SJSA1 (cell line): ENCODE measurements at places on chromosomes 7 and 10. TPM values are rescaled to one million over a fixed set of nuclear protein-coding genes. Genes with fewer than 3 reads are reported as not detected.

GRCh38 chr10:76303682-76304316 is 872.4 kb downstream of the LRMDA start:
- DNase-seq: no peak
- no peaks in the 10 kb centered on the region for H3K27me3 ChIP-seq
- H3K36me3 ChIP-seq: no peaks in the 10 kb centered on the region

DNA sequence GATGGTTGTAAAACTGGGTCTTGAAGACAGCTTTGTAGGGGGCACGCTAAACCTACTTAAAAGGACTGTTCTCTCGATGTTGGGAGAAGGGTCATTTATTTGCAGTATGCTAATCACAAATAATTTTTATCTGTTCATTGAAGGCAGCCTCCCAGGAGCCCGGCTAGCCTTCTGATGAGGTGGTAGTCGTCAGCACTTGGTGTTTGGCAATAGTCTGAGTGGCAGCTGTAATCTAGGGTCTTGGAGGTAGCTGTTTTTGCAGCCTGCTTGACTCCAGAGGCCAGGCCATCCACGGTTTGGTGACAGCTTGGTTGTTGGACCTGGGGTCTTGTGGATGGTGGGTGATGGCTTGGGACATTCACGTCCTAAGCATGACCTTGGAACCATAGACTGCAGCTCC is 2.2 kb downstream of the GTF2IRD1 start:
- H3K4me3 ChIP-seq: no peak overlapping the region
- H3K27ac ChIP-seq: no peak overlapping the region
- no peaks in the 10 kb centered on the region for H3K27me3 ChIP-seq
- H3K4me1 ChIP-seq: peaks cover 12% of the 10 kb centered on the region
- peaks cover 7% of the 10 kb centered on the region; the same call in 1 of the 2 replicates for H3K36me3 ChIP-seq

DNA sequence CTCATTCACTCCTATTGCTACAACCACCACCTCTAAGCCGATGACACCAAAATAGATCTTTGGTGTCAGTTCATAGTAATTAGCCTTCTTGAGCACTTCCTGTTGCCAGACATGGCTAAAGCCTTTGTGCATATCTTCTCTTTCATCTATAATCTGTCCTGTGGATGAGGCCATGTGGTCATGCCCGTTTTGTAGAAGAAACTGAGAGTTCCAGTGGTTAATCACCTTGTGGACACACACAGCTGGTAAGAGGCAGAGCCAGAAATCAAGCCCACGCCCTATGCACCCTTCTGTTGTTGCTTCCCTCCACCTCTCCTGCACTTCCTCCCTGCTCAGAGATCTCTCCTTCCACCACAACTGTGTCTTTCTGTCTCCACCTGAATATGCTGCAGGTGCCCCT is 285.1 kb upstream of the PFKP start:
- no peak for DNase-seq
- no peaks in the 10 kb centered on the region for H3K4me1 ChIP-seq
- H3K36me3 ChIP-seq: no peaks in the 10 kb centered on the region
- H3K27me3 ChIP-seq: peaks cover 22% of the 10 kb centered on the region
- H3K27ac ChIP-seq: no peak overlapping the region
- no peak overlapping the region for H3K4me3 ChIP-seq

DNA sequence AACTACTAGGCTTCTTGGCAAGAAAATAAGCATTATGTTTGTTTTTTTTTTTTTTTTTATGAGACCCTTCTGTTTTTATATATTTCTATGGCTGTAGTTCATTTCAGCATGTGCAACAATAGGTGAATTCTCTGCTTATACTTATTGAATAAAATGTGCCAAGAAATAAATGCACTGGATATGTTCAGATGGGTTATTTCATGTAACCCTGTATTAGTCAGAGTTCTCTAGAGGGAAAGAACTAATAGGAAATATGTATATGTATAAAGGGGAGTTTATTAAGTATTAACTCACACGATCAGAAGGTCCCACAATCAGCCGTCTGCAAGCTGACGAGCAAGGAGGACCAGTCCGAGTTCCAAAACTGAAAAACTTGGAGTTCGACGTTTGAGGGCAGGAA is 292.8 kb downstream of the CSTF2T start:
- H3K4me1 ChIP-seq: no peaks in the 10 kb centered on the region
- no peak for DNase-seq
- H3K27ac ChIP-seq: no peak overlapping the region
- no peaks in the 10 kb centered on the region for H3K36me3 ChIP-seq

Gene GDF2
- not detected in 2 replicates for total RNA-seq

Gene CWF19L1
- 42.6 and 63.5 TPM in 2 replicates for total RNA-seq

Gene NPTX2
- total RNA-seq: 138 and 160 TPM in 2 replicates

- no peak overlapping the region for H3K4me3 ChIP-seq
- H3K27me3 ChIP-seq: no peaks in the 10 kb centered on the region
- peaks cover 9% of the 10 kb centered on the region for H3K4me1 ChIP-seq
- DNase-seq: no peak
- H3K27ac ChIP-seq: no peak overlapping the region
Observed at GRCh38 chr7:105880571-105881330, 4.4 kb upstream of the ATXN7L1 start.

Gene VDAC2
- 223 and 224 TPM in 2 replicates for total RNA-seq

DNA sequence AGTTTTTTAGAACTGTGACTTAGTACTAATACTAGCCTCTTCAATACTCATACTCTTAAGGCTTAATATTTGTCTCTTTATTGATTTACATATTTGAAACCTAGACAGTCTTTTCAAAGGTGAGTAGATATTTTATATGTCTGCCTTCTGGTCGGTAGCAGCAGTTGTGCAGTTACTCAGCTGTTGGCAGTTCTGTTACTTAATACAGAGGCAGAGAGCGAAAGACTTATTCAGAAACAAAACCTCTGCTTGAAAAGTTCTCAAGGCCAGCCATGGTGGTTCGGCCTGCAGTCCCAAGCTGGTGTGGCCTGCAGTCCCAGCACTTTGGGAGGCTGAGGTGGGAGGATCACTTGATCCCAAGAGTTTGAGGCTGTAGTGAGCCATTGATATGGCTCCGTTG is 84.2 kb downstream of the AUTS2 start:
- H3K27ac ChIP-seq: no peak overlapping the region
- H3K27me3 ChIP-seq: no peaks in the 10 kb centered on the region
- no peak for DNase-seq
- H3K4me1 ChIP-seq: no peaks in the 10 kb centered on the region

Gene PRPS1L1
- not detected in 2 replicates for total RNA-seq

Gene ZNF365
- total RNA-seq: 1.4 and 3.0 TPM in 2 replicates

Gene CALN1
- total RNA-seq: not detected in 2 replicates

DNA sequence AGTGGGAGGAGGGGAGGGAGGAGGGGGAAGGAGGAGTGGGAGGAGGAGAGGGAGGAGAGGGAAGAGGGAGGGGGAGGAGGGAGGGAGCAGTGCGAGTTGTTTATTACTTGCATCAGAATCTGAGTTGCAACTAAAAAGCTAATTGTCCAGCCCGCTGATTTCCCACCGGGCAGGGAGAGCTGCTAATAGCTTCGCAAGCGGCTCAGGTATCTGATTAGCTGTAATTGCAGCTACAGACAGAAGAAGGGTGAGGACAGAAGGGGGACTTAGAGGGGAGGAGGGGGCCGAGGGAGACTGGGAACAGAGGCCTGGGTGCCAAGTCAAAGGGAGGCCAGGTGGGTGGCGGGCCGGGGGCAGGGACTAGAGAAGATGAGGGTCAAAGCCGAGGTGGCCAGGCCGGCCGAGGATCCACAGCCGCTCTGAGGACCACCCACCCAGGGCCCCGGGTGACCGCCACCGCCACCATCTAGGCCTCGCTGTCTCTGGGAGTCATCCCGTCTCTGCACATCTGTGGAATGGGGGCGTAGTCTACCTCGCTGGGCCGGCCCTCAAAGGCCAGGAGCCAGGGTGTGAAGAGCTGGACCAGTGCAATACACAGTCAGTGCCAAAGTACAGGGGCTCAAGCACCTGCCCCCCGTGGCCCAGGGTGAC is 54.2 kb downstream of the MICALL2 start:
- DNase-seq: no peak
- H3K27ac ChIP-seq: no peak overlapping the region
- peaks cover 90% of the 10 kb centered on the region for H3K27me3 ChIP-seq
- no peak overlapping the region for H3K4me3 ChIP-seq
